ENCODE measurements at places on chromosomes 2 and 18.

GRCh38 chr2:162277381-162277780 is 34.1 kb upstream of the FAP start:
- no peak for DNase-seq

DNA sequence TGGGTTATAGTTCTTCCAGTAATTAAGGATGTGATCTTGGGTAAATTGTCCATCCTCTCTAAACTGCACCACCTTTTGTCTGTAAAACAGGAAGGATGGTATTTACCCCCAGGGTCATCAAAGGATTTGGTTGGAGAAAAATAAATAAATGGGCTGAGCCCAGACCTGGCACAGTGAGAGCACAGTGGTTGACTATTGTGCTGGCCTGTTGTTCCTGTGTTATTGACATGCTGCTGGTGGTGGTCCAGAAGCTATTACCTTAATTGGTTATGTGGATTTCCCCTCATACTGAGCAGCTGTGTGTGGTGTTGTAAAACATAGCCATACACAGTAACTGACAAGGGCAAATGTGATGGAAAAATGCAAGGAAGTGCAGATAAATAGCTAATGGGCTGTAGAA is 746 bp upstream of the IL37 start:
- no peak for DNase-seq

GRCh38 chr2:70044290-70045040 is 42.8 kb upstream of the PCBP1 start:
- DNase-seq: no peak

GRCh38 chr2:229230911-229231310 is 40.2 kb downstream of the PID1 start:
- no peak for DNase-seq

GRCh38 chr2:233076749-233077148 is 16.6 kb downstream of the INPP5D start:
- DNase-seq: no peak

DNA sequence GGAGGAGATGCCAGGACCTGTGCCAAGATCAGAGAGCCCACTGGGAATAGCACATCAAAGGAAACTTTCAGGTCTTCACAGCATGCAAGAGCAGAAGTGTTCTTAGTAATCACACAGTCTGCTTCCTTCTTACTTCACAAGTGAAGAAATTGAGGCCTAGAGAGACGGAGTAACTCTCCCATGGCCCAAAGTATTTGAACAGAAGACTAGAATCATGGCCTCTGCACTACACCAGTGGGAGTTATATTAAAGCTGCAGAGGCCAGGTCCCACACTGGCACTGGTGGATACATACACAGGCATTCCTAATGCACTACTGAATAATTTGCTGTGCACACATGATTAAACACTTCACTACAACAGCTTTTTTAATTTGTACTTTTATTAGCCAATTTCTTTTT is 107.6 kb upstream of the RMP24 start:
- DNase-seq: no peak

DNA sequence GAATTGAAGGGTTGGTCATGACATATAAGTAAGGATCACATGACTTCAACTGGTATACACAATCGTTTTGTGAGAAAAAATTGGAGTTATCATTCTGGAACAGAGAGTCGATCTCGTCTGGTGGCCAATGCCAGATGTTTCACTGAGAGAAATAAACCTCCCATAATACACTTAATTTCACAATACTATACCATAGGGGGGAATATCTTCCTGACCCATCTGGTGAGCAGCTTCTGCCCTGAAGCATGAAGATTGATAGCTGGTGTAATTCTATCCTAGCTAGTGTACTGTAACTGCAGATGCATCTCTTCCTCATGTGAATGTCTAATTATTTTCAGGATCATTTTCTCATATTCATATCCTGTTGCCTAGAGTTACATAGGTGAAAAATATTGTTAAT is 15.7 kb upstream of the CDH7 start:
- no peak for DNase-seq

- DNase-seq: no peak
Measured at GRCh38 chr18:68298330-68298729, 416.6 kb downstream of the TMX3 start.

GRCh38 chr2:19178175-19178574 is 180.2 kb downstream of the OSR1 start:
- DNase-seq: no peak

DNA sequence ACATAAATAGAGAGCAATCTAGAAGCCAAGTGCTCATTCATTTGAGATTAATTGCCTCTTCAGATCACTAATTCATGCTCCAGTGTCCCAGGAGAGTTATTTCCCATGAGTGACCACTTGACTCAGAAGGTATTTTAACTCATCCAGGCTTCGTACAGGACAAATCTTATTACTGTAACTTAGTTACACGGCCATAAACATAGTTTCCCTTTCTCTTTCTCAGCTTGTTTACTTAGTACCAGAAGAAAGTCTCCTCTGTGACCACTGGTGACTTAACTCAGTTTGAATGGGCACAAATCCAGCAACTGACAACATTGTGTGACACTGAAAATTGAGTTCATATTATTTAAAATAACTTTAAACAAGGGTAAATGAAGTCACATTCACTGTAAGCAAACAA is 25.3 kb downstream of the MMADHC start:
- DNase-seq: no peak

DNA sequence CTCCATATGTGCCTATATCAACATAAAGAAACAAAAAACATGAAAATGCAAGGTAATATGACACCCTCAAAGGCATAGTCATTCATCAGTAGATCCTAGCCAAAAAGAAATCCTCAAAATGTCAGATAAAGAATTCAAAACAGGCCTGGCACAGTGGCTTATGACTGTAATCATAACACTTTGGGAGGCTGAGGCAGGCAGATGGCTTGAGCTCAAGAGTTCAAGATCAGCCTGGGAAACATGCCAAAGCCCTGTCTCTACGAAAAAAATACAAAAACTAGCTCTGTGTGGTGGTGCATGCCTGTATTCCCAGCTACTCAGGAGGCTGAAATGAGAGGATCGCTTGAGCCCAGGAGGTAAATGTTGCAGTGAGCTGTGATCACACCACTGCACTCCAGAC is 284.6 kb upstream of the KLHL29 start:
- DNase-seq: no peak

DNA sequence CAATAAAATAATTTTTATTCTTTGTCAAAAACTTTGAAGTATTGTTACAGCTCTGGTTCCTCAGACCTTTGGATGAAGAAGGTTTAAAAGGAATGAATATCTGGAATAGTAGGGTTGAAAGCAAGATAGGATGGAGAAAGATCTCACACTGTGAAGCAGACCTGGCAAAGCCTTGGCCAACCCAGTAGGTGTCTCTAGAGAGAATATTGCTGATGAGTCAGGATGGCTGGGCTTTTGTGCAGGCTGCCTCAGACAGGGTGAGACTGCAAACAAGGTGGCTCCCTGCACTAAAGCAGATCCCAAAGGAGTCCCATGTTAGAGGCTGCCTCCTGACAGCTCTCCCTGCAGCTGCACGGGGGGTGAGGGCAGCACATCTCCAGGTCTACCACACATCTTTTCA is 226.0 kb upstream of the ITGA4 start:
- no peak for DNase-seq

- DNase-seq: no peak
Measured at GRCh38 chr18:6542296-6542695, 127.6 kb upstream of the L3MBTL4 start.

DNA sequence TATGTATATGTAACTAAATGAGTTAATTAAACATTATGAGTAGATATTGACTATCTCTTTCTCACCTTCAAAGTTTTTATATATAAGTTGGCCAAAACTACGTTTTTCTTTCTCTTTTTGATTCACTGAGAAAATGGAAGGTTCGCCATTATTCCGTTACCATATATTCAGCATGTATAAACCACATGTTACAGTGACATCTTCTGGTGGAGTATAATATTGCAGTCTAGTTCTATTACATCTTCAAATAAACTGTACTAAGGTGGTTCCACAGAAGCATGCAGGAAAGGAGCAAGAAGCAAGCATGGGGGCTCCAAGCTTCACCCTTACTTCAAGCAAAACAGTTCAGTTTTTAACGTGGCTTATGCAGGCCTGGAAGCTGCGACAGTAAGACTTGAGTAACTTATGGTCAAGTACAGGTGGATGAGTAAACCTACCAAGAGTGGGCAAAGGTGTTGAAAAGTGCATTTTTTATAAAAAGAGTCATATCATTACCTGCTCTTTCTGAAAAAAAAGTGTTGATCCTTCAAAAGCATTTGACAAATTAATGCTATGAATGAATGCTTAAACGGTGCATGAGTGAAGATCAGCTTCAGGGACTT is 129.8 kb upstream of the RAB6C start:
- no peak for DNase-seq

DNA sequence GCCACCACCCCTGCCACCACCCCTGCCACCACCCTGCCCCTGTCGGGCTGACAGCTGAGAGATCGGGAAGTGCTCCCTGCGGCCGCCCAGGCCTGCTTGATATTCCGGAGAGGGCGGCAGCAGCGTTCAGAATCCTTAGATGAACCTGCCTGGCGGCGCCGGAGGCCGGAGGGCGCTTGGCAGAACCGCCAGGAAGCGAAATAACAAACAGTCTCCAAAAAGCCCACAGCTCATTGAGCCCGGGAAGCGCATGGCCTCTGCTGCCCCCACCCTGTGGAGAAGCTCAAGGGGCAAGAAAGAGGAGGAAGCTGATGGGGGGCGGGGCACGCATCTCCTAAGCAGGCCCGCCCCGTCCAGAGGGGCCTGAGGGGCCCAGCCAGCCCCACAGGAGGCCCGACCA is 92.2 kb upstream of the MBOAT2 start:
- no peak for DNase-seq

GRCh38 chr18:4755848-4756247 is 300.7 kb upstream of the DLGAP1 start:
- no peak for DNase-seq

- DNase-seq: no peak
Measured at GRCh38 chr2:31579996-31580320, 780 bp downstream of the SRD5A2 start.

DNA sequence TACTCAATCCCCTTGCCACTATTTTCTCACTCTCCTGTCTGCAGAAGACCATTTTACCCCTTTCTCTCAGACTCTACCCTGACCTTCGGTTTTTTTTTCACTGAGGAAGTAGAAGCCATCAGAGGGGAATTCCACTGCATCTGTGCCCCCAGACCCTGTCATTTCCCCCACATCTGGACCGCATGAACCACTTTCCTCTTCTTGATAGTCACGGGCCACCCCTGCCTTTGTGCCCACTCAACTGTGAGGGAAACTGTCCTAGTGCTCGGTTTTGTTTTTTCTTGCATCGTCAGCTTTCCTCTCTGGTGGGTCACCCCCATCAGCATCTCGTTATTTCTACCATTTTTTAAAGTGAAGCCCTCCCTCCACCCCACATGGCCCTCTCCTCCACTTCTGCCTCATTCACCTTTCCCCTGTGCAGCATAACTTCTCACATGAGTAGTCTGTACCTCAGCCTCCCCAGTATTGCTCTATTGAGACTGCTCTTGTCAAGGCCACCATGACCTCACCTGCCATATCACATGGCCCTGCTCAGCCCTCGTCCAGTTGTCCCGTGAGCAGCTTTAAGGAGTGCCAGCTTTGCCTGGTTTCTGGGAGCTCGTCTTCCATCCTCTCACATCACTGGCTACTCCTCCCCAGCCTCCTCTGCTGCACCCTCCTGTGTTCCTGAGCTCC is 32.4 kb downstream of the TMEM87B start:
- no peak for DNase-seq

- DNase-seq: no peak
Measured at GRCh38 chr18:8356001-8356400, 253.2 kb upstream of the RAB12 start.

DNA sequence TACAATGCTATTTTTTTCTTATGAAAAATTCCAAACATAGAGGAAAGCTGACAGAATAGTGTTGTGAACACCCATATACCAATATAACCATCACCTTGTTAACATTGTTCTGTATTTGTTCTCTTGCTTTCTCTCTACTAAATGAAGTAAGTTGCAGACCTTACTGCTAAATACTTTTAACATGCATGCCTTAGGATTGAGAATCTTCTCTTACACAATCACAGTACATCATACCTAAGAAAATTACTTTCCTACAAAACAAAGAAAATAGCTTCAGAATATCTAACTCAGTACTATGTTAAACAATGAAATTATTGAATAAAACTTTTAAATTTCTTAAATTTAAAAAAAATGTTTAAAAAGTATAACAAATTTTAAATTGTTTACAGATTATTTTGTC is 136.5 kb downstream of the UBR3 start:
- no peak for DNase-seq

GRCh38 chr2:95053543-95053942 is 28.0 kb downstream of the MAL start:
- DNase-seq: no peak

Measured in stimulated activated CD4-positive, alpha-beta T cell treated with anti-CD3 and anti-CD28 coated beads, Interleukin-12 subunit alpha, Interleukin-12 subunit beta, amount 100 ng/mL, for 4 hours (primary cell).